Stimulated activated CD8-positive, alpha-beta memory T cell treated with anti-CD3 and anti-CD28 coated beads, Interleukin-15, amount 100 ng/mL, for 1 hour (primary cell): ENCODE measurements at places on chromosomes 5 and 9.

GRCh38 chr9:87722393-87723088 is 3.4 kb upstream of the CTSL start:
- no peak for DNase-seq

DNA sequence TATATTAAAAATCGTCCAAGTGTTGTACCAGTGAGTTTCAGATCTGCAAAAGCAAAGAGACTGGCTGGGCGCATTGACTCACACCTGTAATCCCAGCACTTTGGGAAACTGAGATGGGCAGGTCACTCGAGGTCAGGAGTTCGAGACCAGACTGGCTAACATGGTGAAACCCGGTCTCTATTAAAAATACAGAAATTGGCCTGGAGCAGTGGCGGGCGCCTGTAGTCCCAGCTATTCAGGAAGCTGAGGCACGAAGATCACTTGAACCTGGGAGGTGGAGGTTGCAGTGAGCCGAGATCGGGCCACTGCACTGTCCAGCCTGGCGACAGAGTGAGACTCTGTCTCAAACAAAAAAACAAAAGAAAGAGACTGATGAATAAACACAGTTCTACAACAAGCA is 18.3 kb upstream of the B4GALT1 start:
- DNase-seq, result no peak

DNA sequence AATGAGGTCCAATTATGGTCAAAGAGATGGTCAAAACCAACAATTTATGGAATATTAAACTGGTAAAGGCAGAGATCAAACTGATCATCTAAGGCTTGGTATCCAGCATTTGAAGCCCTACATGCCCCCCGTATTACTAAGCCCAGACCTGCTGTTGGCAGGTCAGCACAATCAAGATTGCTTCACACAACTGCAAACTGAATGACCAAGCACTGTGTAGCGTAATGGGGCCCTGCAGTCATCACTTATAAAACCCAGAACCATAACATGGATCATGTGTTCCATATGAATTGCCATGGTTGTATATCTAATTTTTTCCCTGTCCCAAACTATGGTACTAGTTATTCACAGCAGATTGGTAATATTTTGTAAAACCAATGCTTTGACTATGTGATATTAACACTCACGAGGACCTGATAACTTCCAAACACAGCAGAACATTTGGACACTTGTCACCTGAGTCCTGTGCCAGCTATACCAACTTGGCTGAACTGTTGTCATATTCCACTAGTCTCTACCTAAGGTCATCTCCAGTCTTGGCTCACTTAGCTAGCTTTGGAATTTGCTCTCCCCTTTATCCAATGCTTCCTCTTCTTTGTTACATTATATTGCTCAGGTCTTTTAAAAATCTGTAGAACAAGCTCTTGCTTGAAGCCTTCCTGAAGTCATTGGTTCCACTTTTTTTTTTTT is 81.7 kb upstream of the HMHB1 start:
- DNase-seq, result no peak

- DNase-seq, result no peak
Measured at GRCh38 chr9:97528529-97529230, 27.2 kb downstream of the TMOD1 start.

DNA sequence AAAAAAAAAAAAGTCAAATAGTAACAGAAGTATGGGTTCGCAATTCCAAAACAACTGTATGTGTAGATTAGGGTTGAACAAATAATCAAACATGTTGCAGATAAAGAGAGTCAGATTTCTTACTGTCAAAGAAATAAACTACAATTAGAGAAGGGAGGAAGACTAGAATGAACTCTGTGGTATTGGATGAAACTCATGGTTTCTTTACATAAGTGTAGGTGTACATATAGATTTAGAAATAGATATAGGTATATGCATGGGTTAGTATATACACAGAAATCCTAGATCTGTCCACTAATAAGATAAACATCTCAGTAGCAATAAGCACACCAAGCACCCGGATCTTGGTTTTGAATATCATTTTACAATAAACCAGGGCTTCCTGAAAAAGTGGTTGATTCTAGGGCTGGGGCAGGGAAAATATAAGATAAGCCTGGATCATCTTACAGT is 21.3 kb downstream of the DTWD2 start:
- no peak for DNase-seq

DNA sequence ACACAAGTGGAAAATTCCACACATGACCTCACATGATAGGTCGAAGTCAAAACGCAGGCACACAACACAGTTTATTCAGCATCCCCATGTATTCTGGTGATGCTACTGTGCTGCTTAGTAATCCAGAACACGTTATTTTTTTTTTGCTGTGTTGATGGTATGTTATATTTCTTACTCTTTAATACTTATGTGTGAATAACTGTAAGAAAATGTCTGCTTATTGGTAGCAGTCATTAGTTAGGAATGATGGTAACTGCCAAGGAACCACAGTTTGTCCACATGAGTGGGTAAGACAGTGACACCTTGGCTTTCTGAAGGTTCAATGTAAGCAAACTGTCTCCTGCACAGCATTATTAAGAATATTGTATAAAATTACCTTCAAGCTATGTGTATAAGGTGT is 107.7 kb upstream of the DAPK1 start:
- DNase-seq, result no peak

- no peak for DNase-seq
Measured at GRCh38 chr9:87433853-87434252, 63.8 kb upstream of the DAPK1 start.

GRCh38 chr5:141672071-141672840 is 9.8 kb downstream of the ARAP3 start:
- no peak for DNase-seq

GRCh38 chr5:98722188-98722587 is 51.3 kb upstream of the RGMB start:
- DNase-seq, result no peak

- no peak for DNase-seq
Measured at GRCh38 chr9:104330841-104331240, 173.2 kb upstream of the OR13F1 start.

DNA sequence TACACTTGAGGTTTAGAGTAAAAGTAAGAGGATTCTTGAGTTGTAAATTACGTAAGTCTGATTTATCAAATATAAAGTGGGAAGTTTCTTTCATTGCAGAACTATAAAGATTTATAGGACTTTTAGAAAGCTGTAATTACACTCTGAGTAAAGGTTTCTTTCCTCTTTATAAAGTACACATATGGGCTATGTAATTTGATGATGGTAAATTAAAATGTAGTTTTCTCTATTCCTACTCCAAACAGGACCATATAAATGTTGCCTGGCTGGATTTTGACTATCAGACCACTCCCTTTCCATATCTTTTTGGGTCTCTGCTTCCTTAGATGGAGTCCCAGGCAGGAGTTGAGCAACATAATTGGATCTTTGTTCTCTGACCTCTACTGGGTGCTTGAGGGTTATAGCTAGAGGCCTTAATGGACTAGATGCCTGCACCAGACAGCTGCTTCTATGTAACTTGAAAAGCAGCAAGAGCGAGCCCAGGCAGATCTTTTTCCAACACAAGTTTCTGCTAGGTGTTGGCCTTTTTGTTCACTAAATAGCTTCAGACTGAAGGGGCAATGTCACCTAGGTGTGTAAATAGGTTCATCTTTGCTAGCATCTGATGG is 11.4 kb upstream of the TEX48 start:
- no peak for DNase-seq

DNA sequence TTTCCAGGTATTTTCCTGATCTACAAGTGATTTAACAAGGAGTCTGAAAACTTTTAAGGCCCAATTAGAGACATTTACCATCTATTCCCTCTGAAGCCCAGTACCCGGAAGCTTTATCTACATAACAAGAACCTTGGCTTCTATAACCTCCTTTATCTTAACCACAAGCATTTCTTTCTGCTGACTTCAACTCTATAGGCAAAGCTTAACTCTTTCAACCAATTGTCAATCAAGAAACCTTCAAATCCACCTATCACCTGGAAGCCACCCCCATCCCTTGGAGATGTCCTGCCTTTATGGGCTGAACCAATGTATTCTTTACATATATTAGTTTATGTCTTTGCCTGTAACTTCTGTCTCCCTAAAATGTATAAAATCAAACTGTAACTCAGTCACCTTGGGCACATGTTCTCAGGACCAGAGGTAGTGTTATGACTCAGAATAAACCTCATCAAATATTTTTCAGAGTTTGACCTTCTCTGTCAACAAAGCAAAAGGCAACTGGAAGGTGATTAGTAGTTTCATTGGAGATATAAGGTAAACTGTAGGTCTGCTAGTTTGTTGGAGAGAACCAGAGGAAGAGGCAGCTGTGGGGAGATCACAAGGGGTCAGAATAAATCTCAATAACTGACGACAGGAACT is 13.0 kb upstream of the RIMOC1 start:
- no peak for DNase-seq

GRCh38 chr5:137090721-137091120 is 408.4 kb downstream of the SPOCK1 start:
- no peak for DNase-seq

DNA sequence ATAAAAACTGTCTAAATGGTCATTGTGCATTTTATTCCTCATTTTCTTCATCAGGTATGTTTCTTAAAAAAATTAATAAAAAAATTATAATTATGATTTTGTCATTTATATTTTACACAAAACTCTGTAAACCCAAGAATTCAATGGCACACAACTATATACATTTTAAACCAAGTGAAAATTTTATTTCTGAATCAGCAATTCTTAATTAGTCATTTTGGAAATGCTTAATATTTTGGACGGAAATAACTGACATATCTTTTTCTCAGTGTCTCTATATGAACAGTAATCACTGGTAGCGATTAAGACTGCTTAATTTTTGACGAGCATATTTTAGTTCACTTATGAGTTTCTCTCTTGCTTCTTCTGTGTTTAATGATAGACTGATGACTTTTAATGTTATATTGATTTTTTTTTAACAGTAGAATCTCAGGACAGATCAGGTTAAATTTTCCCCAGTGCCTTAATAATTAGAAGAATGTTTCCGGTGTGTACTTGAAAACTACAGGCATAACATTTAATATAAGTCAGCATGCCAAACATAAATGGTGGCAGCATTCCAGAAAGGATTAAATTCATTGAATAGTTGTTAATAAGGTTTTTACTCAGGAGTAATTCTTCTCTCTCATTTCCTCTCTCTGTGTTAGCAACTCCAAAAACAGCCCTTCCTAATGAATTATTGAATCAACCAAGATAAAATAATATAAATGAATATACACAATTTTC is 644.7 kb upstream of the CDH6 start:
- DNase-seq, result no peak

DNA sequence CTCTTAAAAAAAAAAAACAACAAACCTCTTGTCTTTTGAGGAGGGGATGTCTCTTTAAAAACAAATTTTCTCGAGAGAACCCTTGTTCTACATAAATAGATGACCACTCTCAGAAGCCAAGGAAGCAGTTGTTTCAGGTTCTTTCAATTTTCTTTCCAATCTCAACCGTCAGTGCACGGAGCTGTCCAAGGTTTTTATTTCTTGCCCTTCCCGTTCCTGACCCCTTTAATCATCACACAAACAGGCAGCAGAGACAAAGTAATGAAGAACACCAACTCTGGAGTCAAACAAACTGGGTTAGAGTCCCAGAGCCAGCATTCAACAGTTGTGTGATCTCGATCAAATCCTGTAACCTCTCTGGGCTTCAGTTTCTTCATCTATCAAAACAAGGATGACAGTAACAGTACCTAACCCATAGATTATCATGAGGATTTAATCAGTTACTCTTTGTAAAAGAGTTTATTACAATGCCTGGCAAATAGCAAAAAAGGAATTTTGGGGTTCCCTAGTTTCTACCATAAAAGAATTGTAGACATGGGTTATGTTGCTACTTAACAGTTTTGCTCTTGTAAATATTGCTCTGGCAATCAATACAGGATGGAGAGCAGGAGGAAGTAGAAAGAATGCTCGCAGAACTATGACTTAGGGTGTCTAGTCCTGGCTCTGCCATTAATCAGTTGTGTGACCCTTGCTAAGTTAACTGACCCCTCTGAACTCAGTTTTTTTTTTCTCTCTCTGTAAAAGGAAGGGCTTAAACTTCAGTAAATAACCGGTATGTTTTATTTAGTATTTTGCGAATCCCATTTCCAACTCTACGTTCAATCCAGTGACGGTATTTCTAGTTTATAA is 1.0 kb upstream of the NIM1K start:
- no peak for DNase-seq

DNA sequence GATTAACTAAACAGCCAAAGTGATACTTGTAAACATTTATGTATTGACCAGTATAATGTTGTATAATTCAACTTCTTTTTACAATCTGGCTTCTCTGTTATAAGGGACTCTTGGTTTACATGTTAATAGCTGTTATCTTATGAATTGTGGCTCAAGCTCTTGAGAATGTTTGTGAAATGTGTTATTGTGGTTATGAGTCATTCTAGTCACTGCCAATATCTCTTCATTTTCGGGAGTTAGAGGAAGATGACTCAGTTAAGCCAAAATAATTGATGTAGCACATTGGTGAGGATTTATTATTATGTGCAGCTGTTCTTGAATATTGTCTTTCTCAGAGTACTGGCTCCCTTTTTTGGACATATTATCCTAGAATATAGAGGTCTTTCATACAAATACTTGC is 655.2 kb upstream of the RIOK2 start:
- DNase-seq, result no peak

DNA sequence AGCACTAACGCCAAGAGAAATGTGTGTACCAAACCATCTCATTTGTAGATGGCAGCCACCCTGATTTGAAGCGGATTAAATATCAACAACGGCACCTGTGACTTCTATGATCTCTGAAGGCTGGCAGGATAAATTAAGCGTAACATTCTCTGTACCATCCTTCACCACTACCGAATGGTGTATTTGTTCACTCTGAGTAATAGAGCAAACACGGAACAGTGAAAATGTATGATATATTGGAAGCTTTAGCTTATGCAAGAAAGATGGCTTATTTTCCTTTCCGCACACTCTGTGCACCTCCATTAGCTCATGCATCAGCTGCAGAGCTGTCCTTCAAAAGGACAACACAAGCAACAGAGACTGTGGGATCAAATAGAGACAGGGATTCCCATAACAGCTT is 431.1 kb downstream of the PRELID2 start:
- no peak for DNase-seq

DNA sequence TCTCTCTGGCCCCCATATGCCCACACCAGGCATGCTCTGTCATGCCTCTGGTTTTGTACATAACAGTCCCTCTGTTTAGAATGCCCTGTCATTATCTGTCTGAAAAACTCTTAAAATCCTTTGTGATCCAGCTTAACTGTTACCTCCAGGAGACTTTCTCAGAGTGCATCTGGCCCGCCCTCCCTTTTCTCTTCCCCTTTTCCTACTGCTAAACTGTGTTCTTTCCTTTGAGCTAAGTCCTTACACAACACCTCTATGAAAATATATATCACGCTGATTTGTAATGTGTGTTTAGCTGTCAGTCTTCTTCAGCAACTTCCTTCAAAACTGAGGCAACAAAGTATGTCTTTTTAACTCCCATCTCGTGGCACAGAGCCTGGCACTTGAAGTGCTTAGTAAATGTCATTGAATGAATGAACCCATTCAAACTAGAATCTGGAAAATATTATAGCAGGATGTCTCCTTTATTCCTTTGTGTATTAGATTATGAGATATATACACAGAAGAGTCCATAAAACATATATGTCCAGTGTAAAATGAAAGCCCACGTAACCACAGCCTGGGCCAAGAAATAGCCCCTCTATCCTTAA is 166.2 kb upstream of the KLF9 start:
- DNase-seq, result no peak

- no peak for DNase-seq
Measured at GRCh38 chr5:146883511-146883910, 5.0 kb upstream of the PPP2R2B start.

- no peak for DNase-seq
Measured at GRCh38 chr5:10077791-10078545, 171.7 kb downstream of the ATPSCKMT start.

- DNase-seq, result peak; percentile 63
Measured at GRCh38 chr5:175517824-175518450, 39.6 kb downstream of the SFXN1 start.

- DNase-seq, result no peak
Measured at GRCh38 chr9:91884696-91885687, 65.0 kb downstream of the ROR2 start.
